ENCODE measurements at places on chromosomes 2 and 18.

DNA sequence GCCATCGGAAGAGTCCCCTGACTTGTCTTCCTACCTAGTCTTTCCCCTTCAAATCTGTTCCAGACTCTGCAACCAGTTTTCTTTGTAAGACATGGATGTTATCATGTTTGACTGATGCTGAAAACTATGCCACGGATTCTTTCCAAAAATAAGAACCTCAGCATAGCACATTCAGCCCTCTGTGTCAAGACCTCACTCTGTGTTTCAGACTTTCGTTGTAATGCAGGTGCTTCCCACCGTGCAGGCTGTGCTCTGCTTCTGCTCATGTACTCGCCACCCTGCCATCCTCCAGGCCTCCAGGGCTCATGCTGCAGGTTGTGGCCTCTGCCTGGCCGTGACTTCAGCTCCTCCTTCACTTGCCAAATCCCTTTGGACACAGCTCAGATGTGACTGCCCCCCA, 347.0 kb upstream of the RAB12 start:
- no peak overlapping the region for H3K4me3 ChIP-seq
- H3K27me3 ChIP-seq, result no peaks in the 10 kb centered on the region
- no peak for DNase-seq
- H3K36me3 ChIP-seq, result no peaks in the 10 kb centered on the region

DNA sequence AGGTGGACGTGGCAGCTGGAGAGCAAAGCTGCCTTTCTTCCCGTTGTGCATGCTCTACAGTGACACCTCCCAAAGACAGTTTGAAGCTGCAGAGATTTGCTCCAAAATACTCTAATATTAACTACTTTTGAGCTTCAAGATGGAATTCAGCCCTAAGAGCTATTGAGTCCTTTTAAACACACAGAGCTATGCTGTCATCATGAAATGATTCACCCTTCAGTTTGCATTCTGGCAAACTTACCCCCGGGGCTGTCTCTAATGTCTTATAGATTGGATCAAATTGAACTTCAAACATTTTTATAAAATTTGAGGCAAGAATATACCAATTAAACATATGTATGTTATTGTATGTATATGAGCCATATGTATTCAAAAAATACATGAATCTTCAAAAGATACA, 110.7 kb upstream of the EFEMP1 start:
- no peaks in the 10 kb centered on the region for H3K4me1 ChIP-seq
- no peak overlapping the region for H3K27ac ChIP-seq
- no peaks in the 10 kb centered on the region for H3K27me3 ChIP-seq
- H3K36me3 ChIP-seq, result no peaks in the 10 kb centered on the region
- no peak overlapping the region for H3K4me3 ChIP-seq
- no peak for DNase-seq

DNA sequence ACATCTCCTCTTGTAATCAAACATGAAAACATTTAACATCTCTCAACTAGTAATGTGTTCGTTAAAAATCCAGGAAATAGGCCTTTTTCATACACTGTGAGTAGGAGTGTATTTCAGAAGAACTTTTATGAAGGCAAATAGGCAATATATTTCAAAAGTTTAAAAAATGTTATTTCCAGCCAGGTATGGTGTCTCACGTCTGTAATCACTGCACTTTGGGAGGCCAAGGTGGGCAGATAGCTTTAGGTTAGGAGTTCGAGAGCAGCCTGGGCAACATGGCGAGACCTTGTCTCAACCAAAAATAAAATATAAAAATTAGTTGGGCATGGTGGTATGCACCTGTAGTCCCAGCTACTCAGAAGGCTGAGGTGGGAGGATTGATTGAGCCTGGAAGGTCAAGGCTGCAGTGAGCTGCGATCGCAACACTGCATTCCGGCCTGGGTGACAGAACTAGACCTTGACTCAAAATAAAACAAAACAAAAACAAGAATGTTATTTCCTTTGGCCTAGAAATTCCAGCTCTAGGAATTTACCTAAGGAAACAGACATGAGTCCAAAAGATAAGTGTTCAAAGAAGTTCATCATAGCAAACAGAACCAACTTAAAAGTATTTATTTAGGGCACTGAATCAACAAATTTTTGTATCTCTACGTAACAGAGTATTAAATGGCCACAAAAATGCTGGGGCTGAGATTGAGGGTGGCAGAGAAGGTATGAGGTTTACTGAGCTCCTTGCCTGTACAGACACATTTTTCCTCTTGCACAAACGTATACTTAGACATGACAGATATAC, 14.9 kb downstream of the RBKS start:
- H3K27me3 ChIP-seq, result no peaks in the 10 kb centered on the region
- H3K4me3 ChIP-seq, result no peak overlapping the region
- H3K27ac ChIP-seq, result no peak overlapping the region
- DNase-seq, result no peak
- no peaks in the 10 kb centered on the region for H3K36me3 ChIP-seq

DNA sequence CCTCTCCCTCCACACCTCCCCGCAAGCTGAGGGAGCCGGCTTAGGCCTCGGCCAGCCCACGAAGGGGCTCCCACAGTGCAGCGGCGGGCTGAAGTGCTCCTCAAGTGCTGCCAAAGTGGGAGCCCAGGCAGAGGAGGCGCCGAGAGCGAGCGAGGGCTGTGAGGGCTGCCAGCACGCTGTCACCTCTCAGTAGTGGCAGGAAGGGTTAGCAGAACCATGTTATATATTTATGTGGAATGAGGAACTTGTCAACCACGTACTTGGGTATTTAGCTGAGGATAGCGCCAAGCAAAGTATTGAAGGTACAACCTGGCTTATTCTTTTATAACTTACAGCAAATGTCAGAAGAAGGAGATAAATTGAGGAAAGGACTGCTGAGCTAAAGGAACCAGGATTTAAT, 144.1 kb upstream of the MGAT5 start:
- no peak for DNase-seq
- no peak overlapping the region for H3K4me3 ChIP-seq
- no peak overlapping the region for H3K27ac ChIP-seq
- H3K27me3 ChIP-seq, result no peaks in the 10 kb centered on the region
- H3K36me3 ChIP-seq, result peaks cover 7% of the 10 kb centered on the region

DNA sequence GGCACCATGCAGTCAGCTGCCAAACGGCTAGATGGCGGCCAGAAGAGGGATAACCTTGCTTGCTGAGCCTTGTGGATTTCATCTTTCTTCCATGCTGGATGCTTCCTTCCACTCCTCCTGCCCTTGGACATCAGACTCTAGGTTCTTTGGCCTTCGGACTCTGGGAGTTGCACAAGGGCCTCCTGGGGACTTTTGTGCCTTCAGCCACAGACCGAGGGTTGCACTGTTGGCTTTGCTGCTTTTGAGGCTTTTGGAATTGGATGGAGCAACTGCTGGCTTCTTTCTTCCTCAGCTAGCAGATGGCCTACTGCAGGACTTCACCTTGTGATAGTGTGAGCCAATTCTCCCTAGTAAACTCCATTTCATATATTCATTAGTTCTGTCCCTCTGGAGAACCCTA, 31.0 kb downstream of the STRADB start:
- no peaks in the 10 kb centered on the region for H3K27me3 ChIP-seq
- no peaks in the 10 kb centered on the region for H3K4me1 ChIP-seq
- no peak overlapping the region for H3K4me3 ChIP-seq

DNA sequence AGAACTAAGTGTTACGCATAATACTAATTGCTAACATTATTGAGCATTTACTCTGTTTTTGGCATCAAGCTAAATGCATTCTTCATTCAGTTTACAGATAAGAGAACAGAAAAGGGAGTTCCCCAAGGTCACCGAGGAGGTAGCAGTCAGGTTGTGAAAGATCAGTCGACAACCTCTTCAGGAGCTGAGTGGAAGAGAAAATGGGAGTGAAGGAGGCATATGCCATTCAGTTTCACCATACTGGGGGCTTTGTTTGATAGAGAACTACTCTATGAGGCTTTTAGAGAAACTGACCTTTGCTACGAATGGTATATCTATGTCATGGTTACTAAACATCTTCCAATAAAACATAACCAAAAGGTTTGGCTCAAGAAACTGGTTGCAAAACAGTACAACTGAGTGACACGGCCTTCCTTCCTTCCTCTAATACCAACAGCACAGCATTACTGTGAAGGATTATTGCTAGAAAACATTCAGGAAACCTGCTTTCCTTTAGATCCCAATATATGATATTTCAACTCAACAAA, 112.1 kb downstream of the RBMS1 start:
- no peaks in the 10 kb centered on the region for H3K27me3 ChIP-seq
- no peak overlapping the region for H3K4me3 ChIP-seq
- H3K27ac ChIP-seq, result no peak overlapping the region
- DNase-seq, result no peak
- peaks cover 3% of the 10 kb centered on the region for H3K4me1 ChIP-seq

GRCh38 chr2:214139630-214140284, 271.1 kb upstream of the VWC2L start:
- H3K27ac ChIP-seq, result no peak overlapping the region
- no peak overlapping the region for H3K4me3 ChIP-seq
- DNase-seq, result no peak
- no peaks in the 10 kb centered on the region for H3K36me3 ChIP-seq
- no peaks in the 10 kb centered on the region for H3K4me1 ChIP-seq

- H3K27me3 ChIP-seq, result peaks cover 4% of the 10 kb centered on the region
- no peak overlapping the region for H3K4me3 ChIP-seq
- no peaks in the 10 kb centered on the region for H3K36me3 ChIP-seq
- no peak for DNase-seq
Observed at GRCh38 chr2:230414302-230414701, 1.7 kb upstream of the SP100 start.

- no peak overlapping the region for H3K4me3 ChIP-seq
- no peaks in the 10 kb centered on the region for H3K4me1 ChIP-seq
- no peaks in the 10 kb centered on the region for H3K36me3 ChIP-seq
Observed at GRCh38 chr2:95048825-95049682, 23.5 kb downstream of the MAL start.

- H3K27ac ChIP-seq, result no peak overlapping the region
- H3K27me3 ChIP-seq, result no peaks in the 10 kb centered on the region
- no peak for DNase-seq
- no peaks in the 10 kb centered on the region for H3K36me3 ChIP-seq
Observed at GRCh38 chr2:119144806-119145205, 13.7 kb downstream of the C1QL2 start.

DNA sequence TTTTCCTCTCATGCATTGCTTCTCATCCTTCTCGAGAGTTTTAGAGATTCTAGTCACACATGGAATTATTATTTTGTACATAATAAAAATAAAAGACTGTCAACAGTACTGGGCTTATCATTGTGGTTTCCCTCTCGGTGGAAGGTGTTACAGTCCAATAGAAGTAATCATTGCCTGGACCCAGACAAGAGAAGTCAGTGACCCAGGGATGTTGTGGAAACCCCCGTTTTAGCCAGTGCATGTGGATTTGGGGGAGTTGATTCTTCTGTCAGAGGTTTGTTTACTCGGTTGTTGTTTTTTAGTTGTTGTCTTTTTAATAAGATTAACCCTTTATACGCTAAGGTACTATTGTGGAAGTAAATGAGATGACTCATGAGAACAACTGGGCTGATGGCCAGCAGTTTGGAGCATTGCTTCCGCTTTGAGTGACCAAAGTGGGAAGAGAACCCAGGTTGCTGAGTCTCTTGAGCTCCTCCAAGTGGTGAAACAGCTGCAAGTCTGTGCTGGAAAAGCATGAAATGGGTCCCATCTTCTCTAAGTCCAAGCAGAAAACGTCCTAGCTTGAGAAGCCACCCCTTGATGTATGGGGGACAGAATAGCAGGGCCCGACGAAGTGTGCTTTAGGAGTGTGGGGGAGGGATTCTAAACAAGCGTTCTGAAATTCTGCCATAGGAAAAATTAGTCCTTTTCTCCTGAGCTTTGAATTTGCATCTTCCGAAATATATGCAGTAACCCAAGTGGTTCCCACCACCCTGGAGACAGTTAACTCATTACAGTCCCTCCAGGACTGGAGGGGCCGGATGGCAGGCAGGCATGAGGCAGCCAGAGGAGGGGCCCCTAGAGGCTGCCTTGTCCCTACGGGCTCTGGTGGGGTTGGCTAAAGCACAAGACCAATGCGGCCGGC, 61.8 kb upstream of the GPR45 start:
- DNase-seq, result peak; percentile 44
- H3K27me3 ChIP-seq, result no peaks in the 10 kb centered on the region
- no peak overlapping the region for H3K4me3 ChIP-seq

DNA sequence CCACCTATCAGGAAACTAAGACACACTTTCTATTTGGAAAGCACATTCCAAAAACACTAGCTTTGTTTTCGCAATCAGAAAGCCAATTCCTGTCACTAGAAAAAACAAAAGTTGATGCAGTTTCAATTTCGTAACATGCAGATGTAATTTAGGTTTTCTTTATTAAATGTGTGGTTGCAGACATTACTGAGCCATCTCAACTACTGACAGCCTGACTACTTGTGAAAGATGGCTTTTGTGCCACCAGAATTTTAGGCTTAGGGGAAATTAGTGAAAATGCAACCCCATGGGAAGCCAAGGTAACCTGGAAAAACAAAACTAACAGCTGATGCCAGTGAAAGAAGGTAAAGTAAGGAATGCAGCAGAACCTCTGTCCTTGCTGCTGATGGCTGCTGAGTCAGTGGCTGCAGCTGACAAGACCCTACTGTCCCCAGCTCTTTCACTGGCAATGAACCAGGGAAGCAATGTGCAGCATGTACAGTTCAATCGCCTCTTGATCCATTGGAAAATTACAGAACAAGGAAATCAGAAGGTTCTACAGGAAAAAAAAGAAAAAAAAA, 34.9 kb downstream of the FEZ2 start:
- H3K27me3 ChIP-seq, result no peaks in the 10 kb centered on the region
- H3K36me3 ChIP-seq, result peaks cover 24% of the 10 kb centered on the region
- no peak overlapping the region for H3K27ac ChIP-seq
- H3K4me3 ChIP-seq, result no peak overlapping the region
- no peak for DNase-seq
- peaks cover 4% of the 10 kb centered on the region for H3K4me1 ChIP-seq

DNA sequence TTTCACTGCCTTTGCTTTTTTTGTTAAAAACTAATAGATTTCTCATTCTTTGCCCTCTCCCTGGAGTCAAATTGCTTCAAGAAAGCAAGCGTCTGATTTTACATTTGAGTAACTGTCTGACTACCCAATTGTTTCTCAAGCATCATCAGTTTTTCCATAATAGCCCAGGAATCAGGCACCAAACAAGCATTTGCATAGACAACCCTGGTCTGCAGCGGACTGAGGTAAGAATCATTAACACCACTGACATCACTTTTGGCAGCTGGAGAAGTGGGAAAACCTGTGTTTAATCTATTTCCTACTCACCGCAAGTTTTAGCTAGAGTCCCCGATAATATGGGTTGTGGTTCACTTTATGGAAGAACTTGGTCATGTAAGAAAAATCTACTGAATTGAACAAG, 55.7 kb downstream of the IRS1 start:
- DNase-seq, result no peak
- no peak overlapping the region for H3K4me3 ChIP-seq
- H3K27me3 ChIP-seq, result no peaks in the 10 kb centered on the region
- peaks cover 14% of the 10 kb centered on the region for H3K36me3 ChIP-seq
- peaks cover 11% of the 10 kb centered on the region for H3K4me1 ChIP-seq

GRCh38 chr2:47072728-47073191, 82.3 kb downstream of the STPG4 start:
- no peaks in the 10 kb centered on the region for H3K36me3 ChIP-seq
- H3K4me1 ChIP-seq, result peaks cover 11% of the 10 kb centered on the region
- H3K27me3 ChIP-seq, result no peaks in the 10 kb centered on the region

- H3K4me3 ChIP-seq, result no peak overlapping the region
- no peak overlapping the region for H3K27ac ChIP-seq
- H3K27me3 ChIP-seq, result no peaks in the 10 kb centered on the region
- H3K4me1 ChIP-seq, result peaks cover 3% of the 10 kb centered on the region
- peak; percentile 51 for DNase-seq
Observed at GRCh38 chr2:42040643-42041278, 7.1 kb upstream of the PKDCC start.
